Renal cortical epithelial cell (primary cell): ENCODE measurements at places on chromosomes 16 and 17.

GRCh38 chr16:16972831-16973230, 497.9 kb downstream of the XYLT1 start:
- no peak for DNase-seq

GRCh38 chr17:74324521-74324920, 1.5 kb upstream of the KIF19 start:
- DNase-seq: no peak

- DNase-seq: no peak
Measured at GRCh38 chr16:76265434-76266045, 11.7 kb upstream of the CNTNAP4 start.

- DNase-seq: peak; percentile 83
Measured at GRCh38 chr17:15659663-15660062, 24.4 kb downstream of the TRIM16 start.

DNA sequence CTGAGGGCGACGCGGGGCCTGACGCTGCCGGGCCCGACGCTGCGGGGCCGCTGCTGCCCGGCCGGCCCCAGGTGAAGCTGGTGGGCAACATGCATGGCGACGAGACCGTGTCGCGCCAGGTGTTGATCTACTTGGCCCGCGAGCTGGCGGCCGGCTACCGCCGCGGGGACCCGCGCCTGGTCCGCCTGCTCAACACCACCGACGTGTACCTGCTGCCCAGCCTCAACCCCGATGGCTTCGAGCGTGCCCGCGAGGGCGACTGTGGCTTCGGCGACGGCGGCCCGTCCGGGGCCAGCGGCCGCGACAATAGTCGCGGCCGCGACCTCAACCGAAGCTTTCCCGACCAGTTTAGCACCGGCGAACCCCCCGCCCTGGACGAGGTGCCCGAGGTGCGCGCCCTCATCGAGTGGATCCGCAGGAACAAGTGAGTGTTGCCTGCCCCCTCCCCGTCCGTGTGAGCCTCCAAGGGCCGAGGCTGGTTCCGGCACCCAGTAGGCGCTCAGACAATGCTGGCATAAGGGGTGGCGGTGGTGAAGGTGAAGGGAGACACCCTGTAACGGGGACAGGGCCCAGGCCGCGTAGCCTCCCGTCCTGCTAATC, 676 bp downstream of the CPD start:
- no peak for DNase-seq

DNA sequence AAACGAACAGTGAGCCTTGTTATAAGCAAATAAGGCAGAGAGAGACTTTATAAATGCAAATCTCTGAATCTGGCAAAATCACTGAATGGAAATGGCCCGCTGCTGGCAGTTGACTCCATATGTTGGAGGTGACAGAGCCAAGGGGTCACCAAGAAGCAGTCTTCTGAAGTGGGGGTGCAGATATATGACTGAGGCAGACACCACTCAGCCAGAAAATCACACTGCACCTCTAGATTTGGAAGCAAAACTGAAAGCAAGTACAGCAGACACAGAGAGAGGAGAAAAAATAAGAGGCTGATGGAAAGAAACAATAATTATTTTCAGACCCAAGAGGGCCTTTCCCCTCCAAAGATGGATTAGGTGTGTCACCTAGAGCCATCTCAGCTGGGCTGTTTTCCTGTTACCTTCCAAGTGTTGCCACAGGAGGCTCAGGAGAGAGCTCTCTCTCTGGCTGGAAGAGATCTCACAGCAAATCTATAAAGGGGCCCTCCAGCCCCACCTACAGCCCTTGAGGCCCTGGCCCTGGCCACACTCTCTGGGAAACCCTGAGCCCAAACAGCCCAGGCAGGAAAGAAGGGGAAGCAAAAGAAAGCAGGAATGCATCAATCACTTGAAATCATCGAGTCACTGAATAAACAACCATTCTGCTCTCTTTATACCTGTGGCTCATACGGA, 585.1 kb upstream of the PSMD7 start:
- DNase-seq: no peak

DNA sequence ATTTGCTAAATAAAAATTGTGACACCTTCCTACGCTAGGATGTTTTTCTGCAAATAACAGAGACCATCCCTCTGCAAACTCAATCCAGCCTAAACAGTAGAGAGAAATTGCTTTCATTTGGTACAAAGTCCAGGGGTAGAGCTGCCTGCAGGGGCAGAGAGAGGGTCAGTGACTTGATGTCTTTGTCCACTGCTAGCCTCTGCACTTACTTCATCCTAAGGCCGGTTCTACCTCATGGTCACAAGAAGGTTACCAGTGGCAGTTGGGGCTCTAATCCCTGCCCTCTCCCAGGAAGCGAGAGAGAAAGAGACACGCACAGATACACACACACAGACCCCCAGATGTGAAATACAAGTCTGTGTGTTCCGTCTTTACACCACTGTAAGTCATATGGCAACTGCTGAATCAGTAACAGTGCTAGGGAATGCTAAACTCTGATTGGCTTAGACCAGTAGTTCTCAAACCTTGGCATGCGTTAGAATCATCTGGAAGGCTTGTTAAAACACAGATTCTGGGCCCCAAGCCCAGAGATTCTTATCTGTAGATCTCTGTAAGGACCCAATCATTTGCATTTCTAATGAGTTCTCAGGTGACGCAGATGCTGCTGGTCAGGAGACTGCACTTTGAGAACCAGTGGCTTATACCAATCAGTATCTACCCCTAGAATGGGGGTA, 13.1 kb upstream of the LPCAT2 start:
- peak; percentile 27 for DNase-seq
